Mucosa of descending colon (tissue), 3 donors: ENCODE measurements at places on chromosomes 4 and X. TPM values are rescaled to one million over a fixed set of nuclear protein-coding genes. Genes with fewer than 3 reads are reported as not detected.

DNA sequence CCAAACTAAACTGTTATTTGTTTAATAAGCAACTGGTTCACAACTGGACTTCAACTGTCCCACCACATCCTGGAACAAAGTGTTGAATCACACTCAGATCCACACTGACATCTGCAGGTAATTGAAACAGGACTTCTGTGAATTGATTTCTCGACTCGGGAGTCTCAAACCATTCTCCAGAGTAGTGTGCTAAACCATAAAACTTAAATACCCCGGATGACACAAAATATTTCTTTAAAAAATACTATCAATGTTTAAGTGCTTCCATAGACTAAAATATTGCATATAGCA, 95.4 kb upstream of the PLAC1 start:
- DNase-seq: no peak

- DNase-seq: no peak
Observed at GRCh38 chr4:123380728-123381716, 15.6 kb upstream of the SPRY1 start.

GRCh38 chr4:158769175-158769921, 522 bp downstream of the FNIP2 start:
- DNase-seq: peak; percentile 50

- DNase-seq: no peak
Observed at GRCh38 chr4:1763070-1763549, 30.0 kb upstream of the FGFR3 start.

GRCh38 chrX:45788941-45789348, 588.3 kb upstream of the DIPK2B start:
- DNase-seq: no peak

DNA sequence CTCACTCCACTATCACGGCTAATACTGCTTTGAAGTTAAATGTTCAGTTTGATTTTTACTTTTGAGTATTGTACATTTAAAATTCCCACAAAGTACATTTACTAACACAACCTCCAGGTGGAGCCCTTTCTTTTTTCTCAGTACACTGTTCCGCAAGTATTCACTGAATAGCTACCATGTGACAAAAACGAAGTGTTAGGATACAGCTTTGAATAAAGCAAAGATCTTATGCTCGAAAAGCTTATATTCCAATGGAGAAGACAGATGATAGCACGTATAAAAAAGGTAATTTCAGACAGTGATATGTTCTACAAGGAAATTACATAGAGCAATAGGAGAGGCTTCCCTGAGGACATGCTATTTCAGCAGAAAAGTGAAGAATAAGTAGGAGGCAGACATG, 60.7 kb upstream of the ABCG2 start:
- no peak for DNase-seq

DNA sequence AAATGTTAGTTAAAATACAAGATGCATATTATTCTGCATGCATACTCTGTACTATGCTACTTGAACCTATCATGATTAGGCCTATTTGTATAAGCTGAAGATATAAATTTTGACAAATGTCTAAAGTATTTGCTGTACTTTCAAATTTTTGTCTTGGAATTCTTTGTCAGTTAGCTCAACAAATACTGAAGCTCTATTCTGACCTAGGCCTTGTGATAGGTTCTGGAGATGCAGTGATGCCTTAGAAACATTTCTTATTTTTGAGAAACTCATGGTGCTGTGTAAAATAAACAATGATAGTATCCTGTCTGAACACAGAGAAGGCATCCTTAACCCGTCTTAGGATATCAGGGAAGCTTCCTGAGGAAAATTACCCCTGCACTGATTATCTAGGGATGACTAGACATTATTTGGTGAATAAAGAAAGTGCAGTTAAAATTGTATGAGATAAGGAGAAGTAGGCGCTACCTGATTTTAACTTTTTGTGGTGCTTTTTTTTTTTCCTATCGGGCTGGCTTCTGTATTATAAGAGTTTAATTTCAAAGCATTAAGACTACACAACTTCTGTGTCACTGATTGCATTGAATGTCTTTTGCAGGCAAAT, 43.4 kb downstream of the MOB1B start:
- no peak for DNase-seq

GRCh38 chrX:118693843-118694242, 33.6 kb upstream of the IL13RA1 start:
- DNase-seq: no peak

- no peak for DNase-seq
Observed at GRCh38 chr4:88027611-88028608, 20.5 kb downstream of the PKD2 start.

- no peak for DNase-seq
Observed at GRCh38 chrX:27675493-27675892, 85.3 kb downstream of the DCAF8L2 start.

DNA sequence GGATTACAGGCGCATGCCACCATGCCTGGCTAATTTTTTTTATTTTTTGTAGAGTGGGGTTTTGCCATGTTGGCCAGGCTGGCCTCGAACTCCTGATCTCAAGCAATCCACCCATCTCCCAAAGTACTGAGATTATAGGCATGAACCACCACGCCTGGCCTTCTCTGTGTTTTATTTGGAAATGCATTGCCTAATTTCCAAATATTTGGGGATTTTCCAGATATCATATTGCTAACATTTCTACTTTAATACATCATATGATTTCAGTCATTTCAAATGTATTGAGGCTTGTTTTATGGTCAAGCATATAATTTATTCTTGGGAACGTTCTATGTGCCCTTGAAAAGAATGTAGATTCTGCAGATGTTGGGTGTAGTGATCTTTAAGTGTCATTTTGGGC, 38.8 kb downstream of the FGF2 start:
- DNase-seq: no peak

DNA sequence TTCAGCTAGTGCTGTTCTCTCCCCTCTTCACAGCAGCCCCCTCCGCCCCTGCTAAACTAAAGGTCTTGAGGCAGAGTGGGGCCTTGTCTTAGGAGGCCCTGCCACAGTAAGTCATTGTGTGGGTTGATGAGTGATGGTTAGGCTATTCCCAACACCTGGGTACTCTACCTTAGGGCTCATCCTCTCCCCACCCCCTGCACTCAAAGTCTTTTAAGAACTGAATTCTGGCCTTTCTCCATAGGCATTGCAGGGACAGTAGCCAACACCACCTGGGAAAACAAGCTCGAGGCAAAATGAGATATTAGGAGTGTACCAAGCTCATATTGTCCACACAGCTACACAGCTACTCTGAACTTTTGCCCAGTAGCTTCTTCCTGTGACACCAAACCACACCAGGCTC, 42.5 kb downstream of the RAB40AL start:
- no peak for DNase-seq

DNA sequence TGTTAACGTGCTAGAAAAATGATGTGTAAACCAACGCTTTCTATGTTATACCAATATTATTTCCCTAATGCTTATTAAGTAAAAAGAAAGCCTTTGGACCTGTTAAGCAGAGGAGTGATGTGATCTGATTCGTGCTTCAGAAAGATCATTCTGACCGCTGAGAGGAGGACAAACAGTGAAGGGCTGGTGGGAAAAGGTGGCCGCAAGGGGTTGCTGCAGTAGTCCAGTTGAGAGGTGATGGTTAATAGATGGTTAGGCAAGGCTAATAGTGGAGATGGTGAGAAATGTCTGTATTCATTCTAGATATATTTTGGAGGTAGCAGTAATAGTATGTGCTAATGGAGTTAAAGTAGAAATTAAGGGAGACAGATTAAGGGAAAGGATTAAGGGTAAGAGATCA, 12.9 kb upstream of the VGLL1 start:
- no peak for DNase-seq

GRCh38 chr4:158193171-158193749, 17.0 kb upstream of the TMEM144 start:
- DNase-seq: no peak

DNA sequence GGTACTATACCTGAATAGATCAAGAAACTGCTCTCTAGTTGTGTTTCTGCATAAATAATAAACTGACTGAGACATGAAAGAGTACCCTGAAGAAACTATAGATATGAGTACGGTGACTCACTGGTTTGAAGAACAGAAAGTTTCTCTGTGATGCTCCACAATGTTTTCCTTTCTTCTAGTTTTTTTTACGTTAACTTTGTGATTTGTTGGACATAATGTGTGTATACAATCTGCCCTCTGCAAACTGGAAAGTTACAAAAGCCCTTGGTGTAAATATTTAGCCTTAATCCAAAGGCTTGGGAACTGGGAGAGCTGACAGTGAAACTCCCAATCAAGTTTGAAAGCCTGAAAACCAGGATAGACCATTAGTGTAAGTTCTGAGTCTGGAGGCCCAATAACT, 31.6 kb upstream of the PAPSS1 start:
- no peak for DNase-seq

GRCh38 chrX:71210816-71211215, 12.2 kb upstream of the GJB1 start:
- no peak for DNase-seq

The PARM1 gene
- 209 TPM for total RNA-seq

The RHOXF2 gene
- not detected for total RNA-seq

The KLHL34 gene
- 2.5 TPM for total RNA-seq

The FSTL5 gene
- total RNA-seq: 1.8 TPM

The RADX gene
- 1.7 TPM for total RNA-seq

The MAGEA11 gene
- total RNA-seq: not detected

The STATH gene
- not detected for total RNA-seq

The CLTRN gene
- not detected for total RNA-seq

The BST1 gene
- 14.6 TPM for total RNA-seq

The PRDX4 gene
- 23.4 TPM for total RNA-seq

The STS gene
- total RNA-seq: 19.3 TPM

The SMIM10 gene
- total RNA-seq: 0.38 TPM

The ALAS2 gene
- not detected for total RNA-seq
